RPMI8226 (cell line): ENCODE measurements at places on chromosomes 3 and 15.

GRCh38 chr15:62928242-62928999, 114.1 kb upstream of the TPM1 start:
- no peak for DNase-seq

- no peak for DNase-seq
Observed at GRCh38 chr15:60773901-60774300, 295.0 kb upstream of the ICE2 start.

- DNase-seq = no peak
Observed at GRCh38 chr3:13124631-13125030, 51.4 kb upstream of the IQSEC1 start.

DNA sequence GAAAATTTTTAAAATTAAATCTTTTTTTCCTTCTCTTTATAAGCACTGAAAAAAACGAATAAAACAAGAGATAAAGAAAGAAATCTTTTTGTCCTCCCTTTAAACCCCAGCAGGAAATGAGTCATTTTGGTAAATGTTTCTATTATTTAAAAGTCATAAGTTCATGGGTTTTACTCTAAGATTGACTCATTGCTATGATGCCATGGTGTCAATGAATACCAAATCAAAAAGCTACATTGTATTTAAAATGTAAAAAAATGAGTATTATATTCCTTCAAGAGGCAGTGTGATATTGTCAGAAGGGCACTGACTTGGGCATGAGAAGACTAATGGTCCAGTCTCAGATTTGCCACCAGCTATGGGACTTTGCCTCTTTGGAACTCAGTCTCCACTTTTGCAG, 303.4 kb upstream of the DNAJC19 start:
- DNase-seq = no peak

- DNase-seq = no peak
Observed at GRCh38 chr15:89569090-89569745, 6.1 kb upstream of the TICRR start.

DNA sequence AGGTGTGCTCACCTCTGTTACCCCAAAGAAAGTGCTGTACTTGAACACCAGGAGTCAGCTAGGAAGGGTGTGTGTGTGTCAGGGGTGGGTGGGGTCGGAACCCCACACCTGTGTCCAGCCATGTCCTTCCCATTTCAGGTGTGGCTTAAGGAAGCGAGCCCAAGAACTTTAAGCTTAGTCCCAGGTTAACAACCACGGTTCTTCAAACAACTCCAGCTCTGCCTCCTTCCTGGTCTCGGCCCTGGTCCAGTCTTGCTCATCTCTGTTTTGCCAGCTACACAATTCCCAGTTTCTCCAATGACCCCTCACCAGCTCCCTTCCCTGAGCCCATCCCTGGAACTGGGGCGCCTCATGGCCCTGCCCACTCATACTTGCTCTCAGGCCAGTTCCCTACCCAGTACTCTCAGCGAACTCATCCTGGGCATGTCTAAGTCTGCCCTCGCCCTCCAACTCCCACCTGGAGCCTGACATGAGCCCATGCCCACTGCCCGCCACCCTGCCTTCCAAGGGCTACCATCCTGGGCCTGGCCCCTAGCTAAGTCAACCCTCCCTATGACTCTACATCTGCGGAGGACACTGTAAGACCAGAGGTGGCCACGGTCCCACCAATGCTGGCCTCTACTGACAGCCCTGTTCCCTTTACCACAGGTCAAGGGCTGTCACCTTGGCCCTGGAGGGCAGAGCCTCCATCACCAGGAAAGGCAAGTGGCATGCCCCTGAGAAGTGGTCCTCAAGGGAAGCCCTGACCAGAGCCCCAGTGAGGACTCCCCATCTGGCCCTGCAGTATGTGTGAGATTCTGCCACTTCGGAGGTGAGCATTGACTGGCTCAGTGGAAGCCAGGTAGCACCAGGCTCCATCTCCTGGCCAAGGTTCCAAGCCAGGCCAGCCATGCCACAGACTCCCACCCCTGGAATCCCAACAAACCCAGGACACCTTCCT, 9.2 kb downstream of the POC1A start:
- DNase-seq = no peak

DNA sequence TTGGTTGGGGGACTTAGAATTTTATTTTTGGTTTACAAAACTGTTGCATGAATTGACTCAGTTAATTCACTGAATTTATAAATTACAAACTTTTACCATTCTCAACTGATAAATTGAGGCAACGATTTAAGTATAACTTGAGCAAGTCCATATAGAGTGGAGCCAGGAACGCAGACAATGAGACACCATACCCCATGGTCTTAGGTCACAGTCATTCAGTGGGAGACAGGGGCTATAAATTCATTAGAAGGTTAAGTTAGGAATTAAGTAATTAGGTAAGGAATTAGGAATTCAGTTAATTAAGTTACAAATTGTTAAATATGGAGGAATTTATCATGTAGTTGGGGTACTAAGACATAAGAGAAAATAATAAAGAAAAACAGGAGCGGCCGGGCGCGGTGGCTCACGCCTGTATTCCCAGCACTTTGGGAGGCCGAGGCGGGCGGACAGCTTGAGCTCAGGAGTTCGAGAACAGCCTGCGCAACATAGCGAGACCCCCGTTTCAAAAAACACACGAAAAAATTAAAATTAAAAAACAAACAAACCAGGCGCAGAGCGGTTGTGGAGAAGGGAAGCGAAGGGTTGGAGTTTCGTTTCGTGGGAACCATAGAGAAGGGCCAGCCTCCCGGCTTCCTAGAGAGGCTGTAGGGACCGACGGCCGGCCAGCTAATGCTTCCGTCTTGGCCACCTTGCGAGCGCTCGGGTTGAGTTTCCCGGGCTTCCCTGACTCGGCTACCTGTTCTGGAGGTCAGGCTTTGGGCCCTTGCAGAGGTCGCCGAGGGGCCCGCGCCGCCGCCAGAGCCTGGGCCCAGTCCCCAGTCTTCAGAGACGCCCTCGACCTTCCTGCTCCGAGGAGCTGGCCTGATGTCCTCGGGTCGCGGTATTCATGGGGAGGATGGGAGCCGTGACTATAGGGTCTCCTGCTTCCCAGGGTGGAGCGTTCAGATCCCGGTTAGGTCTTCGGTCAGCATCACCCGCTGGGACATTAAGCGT, at the start of gene ZNF619:
Gene ZNF619 (plus strand): TSS at position 645 of the 993 bp plus-strand sequence. CDS start 858 bp downstream, outside the sequence.
- peak; percentile 81 for DNase-seq

- DNase-seq = no peak
Observed at GRCh38 chr3:40143283-40144090, 166.0 kb upstream of the EIF1B start.

DNA sequence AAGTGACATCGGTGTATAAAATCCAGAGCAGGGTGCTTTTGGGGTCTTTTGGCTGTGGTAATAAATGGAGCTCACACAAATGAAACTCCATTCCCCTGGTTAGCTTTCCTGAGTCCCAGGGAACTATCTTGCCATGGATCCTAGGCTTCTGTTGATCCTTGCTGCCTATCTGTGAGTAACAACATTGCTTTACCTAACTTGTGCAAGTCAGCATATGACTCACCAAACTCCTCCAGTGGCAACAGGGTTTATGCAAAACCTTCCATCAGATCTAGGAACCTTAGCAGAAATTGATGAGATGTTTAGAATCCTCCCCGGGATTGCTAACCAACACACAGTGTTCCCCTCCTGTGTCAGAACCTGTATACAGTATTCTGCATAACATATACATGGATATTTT, 105.4 kb downstream of the SCAPER start:
- no peak for DNase-seq
